ENCODE measurements at places on chromosomes 11 and 22.

DNA sequence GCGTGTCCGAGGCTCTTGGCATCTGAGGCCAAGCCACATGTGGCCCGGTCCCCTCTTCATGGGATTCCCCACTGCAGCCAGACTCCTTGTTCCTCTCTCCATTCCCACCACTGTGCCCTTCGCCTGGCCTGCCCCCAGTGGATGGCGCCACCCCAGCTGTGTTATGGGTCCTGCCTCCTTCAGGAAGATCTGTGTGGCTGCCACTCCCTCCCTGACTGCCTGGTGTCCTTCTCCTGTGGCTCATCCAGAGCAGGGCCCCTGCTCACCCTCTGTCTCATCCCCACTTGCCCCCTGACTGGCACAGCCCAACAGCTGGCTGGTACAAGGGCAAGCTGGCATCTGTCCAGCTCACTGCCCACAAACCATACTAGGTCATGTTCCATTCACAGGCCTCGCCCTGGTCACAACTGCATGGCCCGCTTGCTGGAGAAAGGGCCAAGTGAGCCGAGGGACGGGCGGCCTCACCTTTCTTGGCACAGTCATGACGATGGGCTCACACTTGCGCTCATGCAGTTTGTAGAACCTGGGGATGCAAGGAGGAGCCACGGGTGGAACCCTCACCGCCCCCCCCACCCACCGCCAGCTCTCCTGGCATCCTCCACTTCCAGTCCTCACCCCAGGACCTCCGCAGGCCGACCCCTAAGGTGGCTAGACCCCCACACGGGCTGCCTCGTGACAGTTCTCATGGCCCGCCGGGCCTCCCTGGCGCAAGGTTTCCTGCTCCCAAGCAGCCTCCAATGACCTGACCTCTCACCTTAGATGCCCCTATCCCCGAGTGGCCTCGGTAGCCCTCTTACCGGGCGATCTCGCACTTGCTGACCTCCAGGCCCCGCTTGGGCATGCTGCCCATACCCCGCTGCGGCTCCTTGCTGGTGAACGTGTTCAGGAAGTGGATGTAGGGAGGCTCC is 2.1 kb upstream of the PTPRCAP start:
- DNase-seq = no peak

DNA sequence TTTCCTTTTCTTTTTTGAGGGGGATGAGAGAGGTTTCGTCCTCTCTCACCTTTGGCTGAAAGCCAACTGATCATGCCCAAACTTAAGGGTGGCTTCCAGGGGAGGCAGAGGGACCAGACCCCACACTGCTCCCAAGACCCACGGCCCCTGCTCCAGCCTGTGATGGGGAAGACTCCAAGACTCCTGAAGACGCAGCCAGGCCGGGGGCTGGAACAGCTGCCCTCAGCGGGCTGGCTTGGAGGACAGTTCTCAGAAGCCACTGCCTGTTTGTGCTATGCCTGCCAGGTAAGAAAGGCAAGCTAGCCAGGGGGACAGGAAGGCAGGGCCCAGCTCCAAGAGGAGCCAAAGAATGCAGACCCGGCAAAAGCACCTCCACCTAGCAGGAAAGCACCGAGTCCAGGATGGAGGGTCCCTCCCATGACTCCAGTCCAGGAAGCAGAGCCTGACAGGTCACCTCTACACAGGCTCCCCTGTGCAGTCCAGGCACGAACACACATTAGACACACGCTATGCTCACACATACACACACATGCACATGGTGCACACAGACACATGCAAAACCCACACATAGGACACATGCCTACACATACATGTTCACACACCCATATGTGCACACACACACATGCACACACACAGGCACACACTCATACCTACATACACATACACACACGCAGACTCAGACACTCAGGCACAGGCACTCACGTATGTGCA is 31.3 kb downstream of the GNB1L start:
- no peak for DNase-seq

- peak; percentile 18 for DNase-seq
Measured at GRCh38 chr22:45284705-45285262, at the start of gene UPK3A. TSS of gene UPK3A (plus strand) at chr22:45284949. CDS start at chr22:45285014, 65 bp downstream.

DNA sequence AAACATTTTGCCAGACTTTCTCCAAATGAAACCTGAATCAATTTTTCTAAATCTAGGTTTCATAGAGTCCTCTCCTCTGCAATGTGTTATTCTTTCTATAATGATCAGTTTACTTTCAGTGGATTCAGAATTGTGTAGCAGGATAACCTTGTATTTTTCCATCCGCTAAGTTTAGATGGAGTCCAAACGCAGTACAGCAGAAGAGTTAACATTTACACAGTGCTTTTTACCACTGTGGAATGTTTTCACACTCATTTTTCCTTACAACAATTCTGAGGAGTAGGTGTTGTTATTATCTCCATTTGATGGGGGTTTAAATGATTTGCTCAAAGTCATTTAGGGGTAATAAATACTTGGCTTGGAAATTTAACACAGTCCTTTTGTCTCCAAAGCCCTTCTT is 9.6 kb downstream of the RAG1 start:
- DNase-seq = no peak

DNA sequence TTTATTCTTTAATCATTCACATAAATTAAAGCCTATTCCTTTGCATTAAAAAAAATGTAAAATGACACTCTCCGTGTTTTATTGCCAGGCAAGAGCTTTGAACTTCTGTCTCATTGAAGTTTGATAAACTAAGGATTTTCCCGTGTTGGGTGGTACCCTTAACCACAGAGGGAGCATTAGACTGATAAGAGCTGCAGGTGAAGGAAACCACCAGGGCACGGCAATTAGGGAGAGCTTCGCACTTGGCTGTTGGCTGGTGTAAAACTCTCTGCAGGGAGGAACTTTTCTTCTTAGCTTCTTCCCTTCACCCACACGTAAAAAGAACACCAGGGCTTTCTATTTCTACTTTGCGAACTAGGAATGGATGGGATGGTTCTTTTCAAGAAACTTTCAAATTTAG is 47.0 kb downstream of the CSTPP1 start:
- DNase-seq = no peak

GRCh38 chr11:9577556-9577955 is 4.1 kb downstream of the WEE1 start:
- DNase-seq = no peak

GRCh38 chr11:118956847-118957469 is 860 bp downstream of the UPK2 start:
- no peak for DNase-seq

DNA sequence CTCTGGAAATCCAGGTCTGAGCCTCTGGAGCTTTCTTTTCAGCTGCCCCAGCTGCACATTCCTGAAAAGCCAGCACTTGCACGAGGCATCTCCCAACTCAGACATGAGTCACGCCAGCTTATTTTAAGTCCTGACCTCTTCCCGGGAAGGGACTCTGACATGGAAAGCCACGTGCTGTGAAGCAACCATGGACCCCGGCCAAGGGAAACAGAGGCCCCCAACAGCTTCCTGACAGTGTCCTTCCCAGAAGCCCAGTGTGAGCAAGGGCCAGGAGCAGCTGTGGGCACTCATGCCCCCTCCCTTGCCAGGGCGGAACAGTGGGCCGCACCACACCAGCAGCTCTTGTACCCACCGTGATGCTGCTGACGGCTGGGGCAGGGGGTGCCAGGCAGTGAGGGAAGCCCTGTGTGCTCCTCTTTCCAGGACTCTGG is 118.8 kb upstream of the CADM1 start:
- DNase-seq = no peak

DNA sequence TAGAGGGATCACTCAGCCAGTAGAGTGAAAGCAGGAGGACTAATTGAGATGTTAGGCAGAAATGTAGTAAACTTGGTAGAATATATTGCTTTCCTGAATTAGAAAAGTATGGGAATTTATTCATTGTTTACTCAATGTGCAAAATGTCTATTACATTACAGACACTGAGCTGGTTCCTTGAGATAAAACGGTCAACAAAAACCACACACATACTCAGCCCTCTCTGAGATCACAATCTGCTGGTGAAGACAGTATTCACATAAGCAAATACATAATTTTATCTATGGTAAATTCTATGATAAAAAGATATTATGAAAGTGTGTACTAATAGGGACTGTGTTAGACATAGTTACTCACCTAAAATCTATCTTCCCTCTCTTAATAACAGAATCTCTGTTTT is 833.5 kb downstream of the KCNA4 start:
- DNase-seq = no peak

DNA sequence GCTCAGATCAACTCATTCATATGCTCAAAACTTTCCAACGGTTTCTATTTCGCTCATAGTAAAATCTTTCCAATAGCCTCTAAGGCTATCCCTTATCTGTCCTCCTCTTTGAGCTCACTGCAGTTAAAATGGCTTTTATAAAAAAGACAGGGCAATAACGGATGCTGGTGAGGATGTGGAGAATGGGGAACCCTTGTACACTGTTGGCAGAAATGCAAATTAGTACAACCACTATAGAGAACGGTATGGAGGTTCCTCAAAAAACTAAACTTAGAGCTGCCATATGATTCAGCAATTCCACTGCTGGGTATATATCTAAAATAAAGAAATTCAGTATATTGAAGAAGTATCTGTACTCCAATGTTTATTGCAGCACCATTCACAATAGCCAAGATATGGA is 345.6 kb downstream of the DLG2 start:
- DNase-seq = no peak
